ENCODE measurements at places on chromosomes 16 and 17.
A peak's percentile ranks its signal among the peaks of the same experiment; 100 is the strongest.

DNA sequence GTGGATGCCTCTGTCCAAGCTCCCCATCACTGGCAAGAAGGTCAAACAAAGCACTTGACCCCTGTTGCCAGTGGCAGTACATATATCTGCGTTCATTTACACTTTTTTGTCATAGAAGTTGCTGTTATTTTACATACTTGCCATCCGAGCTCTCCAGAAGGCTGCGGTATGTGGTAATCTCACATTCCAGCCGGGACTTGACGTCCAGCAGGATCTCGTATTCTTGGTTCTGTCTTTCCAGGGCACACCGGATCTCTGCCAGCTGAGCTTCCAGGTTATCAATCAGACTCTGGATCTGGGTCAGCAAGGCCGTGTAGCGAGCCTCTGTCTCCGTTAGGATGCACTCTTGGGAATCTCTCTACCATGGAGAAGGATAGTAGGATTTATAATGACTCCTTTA, 6.6 kb downstream of the KRT39 start:
- no peak for DNase-seq

- DNase-seq, result no peak
Measured at GRCh38 chr17:29155966-29156338, 24.2 kb downstream of the MYO18A start.

DNA sequence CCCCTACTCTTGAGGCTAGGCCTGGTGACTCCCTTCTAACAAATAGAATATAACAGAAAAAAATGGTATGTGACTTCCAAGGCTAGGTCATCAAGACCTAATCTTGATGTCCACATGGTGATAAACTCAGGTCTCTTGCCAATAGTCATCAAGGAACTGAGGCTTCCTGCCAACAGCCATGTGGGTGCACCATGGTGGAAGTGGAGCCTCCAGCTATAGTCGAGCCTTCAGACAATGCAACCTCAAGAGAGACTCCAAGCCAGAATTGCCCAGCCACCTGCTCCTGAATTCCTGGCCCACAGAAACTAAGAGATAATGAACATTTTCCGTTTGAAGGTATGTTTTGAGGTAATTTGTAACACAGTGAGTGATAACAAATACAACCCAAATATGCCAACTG, 55.9 kb upstream of the SREBF1 start:
- no peak for DNase-seq

DNA sequence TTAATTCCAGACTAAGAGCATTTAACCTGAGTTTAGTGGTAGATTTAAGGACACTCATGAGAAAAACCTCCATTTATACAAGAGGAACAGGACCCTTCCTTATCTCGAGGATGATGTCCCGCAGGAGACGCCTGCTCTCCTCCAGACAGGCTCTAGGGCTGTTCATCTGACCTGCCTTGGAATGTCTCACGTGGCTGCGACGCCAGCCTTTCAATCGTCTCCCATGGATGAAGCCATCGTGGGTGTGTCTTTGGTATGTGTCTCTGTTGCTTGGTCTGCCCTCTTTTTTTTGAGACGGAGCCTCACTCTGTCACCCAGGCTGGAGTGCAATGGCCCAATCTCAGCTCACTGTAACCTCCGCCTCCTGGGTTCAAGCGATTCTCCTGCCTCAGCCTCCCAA, 16.5 kb downstream of the CHMP6 start:
- no peak for DNase-seq

DNA sequence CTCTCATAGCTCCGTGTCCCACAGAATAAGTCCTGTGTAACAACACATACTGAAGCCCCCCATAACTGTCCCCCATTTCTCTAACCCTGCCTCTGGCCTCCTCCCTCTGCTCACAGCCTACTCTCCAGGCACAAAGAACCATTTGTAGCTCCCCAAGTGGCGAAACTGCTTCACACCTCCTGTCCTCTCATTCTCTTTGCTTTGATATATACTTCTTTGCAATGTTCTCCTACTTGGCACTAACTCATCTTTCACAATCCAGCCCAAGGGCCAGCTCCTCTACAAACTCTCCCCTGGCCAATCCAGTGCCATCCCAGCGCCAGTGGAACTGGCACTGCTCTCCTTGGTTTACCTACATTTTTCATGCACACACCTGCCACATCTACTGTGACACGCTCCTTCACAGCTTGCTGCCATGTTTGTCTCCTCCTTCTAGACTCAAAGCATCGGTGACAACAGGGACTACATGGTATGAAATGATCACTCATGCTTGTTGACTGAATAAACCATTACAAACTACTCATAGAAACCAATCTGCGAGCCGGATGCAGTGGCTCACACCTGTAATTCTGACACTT, 12.8 kb downstream of the CYTH1 start:
- no peak for DNase-seq

GRCh38 chr16:64659866-64660265, 462.0 kb downstream of the CDH11 start:
- DNase-seq, result no peak

DNA sequence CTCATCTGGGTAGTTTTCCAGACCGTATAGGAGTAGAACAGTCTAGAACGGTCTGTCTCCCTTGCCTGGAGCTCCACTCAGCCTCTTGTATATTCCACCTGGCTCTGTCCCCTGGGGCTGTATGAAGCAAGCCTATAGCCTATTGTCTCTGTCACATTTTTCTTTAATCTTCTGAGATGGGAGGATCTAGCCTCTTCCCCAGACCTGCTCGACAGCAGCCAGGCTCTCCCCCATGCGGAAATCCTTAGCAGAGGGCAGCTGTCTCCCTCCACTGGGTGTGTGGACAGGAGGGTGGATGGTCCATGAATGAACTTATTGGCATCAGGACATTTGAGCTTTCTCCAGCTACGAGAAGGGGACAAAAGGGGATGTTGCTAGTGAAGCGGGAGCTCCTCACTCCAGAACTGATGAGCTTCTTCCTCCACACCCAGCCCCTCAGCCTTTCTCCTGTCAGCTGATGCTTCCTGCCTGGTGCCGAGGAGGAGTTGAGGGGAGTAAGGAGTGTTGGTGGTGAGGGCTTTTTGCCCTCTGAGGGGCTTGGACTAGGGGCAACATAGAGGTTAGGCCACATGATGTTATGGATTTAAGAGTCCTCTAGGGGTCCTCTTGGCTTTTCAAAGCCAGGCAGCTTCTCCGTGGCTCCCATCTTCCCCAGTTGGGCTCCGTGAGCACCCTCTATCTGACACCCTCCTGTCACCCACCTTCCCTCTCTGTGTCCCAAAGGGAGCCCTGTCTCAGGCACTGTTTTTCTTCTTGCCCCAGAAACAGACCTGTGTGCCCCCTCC, 28.0 kb downstream of the ARHGAP23 start:
- DNase-seq, result no peak

DNA sequence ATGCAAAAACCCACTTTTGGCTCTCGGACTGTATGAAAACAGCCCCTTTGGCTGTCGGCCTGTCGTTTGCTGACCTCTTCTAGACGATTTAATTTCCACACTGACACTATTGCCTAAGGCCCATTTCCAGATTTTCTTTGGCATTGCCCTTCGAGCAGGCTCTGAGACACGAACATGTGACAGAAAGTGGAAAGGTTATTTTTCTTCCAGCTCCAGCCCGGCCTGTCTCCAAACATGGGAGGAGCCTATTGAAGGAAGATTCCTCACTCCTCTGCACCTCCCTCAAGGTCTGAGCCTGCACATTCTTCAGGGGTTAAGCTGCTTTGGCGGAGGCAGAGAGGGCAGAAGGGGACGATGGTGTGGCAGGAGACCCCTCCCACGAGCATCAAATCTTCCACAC, 85.9 kb upstream of the FOXF1 start:
- no peak for DNase-seq

- peak; percentile 19 for DNase-seq
Measured at GRCh38 chr17:65121916-65122806, 15.0 kb upstream of the RGS9 start.

DNA sequence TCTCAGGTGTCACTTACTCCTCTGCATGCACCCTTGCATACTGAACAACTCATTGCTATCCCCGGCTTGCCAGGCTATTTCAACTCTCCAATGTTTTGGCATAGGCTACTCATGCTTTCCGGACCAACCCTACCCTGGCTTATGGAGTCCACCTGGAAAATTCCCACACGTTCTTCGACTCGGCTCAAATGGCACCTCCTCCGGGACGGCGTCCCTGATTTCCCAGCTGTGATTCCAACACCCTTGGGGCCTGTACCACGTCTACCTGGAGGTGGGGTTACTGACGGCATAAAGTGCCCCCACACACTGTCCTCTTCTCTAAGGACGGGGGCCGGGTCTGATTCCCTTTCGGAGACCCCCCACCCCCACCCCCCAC, 498 bp downstream of the SMYD4 start:
- no peak for DNase-seq

GRCh38 chr16:67429799-67430503, 970 bp upstream of the HSD11B2 start:
- no peak for DNase-seq

DNA sequence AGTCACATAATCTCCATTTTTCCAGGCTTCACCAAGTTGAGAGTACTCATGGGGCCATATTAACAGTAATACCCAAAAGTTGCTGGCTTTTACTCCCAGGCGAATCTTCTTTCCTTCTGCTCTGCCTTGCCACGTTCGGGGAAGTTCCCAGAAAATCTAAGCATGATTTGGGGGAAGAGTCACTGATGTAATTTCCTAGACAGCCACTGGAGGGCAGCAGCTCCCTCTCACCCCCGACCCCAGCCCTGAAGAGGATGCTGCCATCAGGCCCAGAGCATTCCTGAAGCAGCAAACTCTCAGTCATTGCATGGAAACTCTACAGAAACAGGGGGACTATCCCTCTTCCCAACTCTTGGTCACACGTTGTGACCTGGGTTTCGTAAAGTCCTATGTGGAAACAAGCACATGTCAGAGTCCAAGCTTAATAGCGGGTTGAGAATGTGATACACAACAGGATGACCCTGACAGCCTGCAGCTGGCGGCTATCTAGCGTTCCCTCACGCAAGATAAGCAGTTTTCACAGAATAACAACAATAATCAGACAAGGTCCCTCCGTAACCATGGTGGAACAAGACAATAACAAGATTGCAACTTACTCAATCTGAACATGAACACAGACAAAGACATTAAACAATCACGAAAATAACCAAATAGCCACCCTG, 43.8 kb upstream of the DHX40 start:
- peak; percentile 59 for DNase-seq

GRCh38 chr16:68343137-68343536, 32.3 kb downstream of the PRMT7 start:
- DNase-seq, result no peak

DNA sequence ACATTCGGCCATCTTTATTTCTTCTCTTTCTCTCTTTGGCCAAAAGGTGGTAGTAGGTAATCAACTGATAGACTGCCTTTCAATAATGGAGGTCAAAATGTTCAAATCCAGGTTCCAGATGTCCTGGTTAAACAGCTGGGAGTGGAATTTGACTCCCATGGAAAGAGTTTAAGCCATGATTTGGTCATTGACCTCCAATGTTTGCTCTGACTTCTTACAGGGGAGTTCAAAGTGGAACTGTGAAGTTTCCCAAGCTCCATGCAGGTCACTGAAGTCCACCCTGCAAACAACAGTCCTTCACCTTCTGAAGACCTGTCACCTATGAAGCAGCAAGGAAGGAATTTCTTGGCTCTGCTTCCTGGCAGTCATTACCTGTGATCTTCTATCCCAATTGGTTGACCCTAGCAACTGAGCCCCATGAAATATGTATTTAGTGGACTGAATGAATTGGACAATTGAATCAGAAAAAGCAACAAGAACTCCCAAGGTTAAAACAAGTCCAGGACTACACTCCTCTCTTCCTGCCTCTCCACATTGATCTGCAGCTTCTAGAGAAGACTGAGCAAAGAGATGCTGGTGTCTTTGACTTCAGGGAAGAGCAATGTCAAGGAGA, 28.0 kb upstream of the SOX9 start:
- no peak for DNase-seq

DNA sequence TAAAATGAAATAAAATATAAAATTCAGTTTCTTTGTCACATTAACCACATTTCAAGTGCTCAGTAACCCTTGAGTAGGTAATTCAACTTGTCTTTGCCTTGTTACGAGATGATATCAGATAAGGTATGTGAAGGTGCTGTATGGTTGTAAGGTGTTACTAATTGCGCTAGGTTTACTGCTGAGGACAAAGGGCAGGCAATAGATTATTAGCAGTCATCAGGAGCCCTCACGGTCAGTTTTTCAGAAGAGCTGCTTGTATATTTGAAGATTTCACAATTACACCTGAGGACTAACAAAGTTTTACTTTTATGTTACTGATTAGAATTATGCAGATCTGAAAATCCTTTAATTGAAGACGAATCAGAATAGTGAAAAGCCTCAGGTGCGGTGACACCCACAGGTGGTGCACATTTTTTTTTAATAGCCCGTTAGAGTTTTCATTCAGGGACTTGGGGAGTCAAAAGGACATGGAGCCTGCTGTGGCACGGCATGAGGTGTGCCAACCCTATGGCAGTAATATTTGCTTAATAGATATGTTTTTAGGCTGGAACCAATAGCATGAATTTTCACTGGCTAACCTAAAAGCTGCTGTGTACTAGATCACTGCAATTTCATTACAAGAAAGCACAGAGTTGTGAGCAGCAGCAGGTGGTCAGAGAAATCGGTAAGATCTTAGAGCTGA, 16.4 kb downstream of the NDEL1 start:
- no peak for DNase-seq

- DNase-seq, result no peak
Measured at GRCh38 chr16:28089992-28090365, 26.5 kb upstream of the GSG1L start.

DNA sequence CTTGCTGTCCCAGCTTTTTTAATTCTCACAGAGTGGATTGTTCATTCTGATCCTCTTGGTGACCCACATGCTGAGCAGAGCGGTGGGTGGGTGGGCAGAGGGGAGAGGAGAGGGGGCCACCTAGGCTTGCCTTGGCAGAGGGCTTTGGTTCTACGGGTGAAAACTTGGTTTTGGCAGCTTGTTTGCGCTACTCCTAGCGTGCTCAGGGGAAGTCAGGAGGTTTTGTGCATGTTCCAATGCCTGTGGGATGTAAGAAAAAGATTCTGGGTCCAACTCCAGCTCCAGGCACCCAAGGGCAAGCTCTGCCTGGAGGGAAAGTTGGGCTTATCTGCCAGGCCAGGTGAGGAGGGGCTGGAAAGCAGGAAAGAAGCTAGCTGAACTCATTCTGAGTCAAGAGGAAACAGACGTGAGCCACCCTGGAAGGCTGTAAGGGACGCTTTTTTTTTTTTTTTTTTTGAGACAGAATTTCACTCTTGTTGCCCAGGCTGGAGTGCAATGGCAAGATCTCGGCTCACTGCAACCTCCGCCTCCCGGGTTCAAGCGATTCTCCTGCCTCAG, 169.1 kb downstream of the WSCD1 start:
- no peak for DNase-seq
